ENCODE measurements at places on chromosomes 1 and 21.

- no peak for DNase-seq
These were observed 428.0 kb upstream of the CAMK1G start for GRCh38 chr1:209155546-209155945.

DNA sequence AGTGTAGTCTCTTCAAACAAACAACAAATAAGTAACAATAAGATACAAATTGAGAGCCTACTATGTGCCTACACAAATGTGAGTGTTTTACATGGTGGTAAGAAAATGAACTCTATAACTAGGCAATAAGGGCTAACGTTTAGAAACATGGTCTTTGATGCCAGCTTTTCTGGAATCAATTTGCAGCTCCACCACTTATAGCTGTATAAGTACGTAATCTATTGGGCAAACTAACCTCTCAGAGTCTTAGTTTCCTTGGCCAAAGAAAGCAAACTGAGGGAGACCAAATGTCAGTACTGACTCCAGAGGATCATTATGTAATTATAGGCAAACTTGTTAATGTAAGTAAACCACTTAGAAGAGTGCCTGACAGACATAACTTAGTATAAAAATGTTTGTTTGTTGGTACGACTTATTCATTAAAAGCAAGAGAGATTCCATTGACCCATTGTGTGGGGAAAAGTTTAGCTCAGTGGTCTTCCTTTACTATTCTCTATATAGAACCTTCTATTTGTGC is 59.7 kb downstream of the LBR start:
- no peak for DNase-seq

- no peak for DNase-seq
These were observed 54.6 kb downstream of the CASQ2 start for GRCh38 chr1:115713906-115714305.

GRCh38 chr1:2279210-2279639 is 51.1 kb downstream of the SKI start:
- peak; percentile 99 for DNase-seq

DNA sequence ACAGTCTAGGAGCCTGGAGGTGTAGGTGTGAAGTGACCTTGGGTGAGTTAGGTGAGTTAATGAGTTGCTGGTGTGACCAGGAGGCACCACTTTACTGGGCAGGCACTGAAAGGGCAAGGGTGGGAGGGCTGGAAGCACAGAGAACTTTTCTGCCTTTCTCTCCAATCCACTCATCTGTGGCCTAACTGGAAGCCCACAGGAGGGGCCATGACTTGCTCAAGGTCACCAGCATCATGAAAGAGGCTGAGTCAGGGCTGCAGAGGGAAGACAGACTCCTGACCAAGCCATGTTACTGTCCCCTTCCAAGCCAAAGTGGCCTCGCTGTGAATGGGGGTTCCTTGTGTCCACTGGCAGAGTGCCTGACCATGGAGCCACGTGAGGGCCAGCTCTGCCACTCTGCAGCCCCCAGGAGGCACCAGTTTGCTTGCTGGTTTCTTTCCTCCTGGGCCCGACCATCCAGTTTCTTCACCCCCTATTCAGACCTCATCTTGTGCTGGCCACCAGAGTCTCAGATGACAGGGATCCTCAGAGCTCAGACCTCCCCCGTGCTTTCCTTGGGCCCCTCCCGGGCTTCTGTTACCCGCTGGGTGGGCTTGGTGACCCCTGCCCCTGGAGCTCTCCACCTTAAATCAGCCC is 4.3 kb upstream of the BSND start:
- no peak for DNase-seq

DNA sequence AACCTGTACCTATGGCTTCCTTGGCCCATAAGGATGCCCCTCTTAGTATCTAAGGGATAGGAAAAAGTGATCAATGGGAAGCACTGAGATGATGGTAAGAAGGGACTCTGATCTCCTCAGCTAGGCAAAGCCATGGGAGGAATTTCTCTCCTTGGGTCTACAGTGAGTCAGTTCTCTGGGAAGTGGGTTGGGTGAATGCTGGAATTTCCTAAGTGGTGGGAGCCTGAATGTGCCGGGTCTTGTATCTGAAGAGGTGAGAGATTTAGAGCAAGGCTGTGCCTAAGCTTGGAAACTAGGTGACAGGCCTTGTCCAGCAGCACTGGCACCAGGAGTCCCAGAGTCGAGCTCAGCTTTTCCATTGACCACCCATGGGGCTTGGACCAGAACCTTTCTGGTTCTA is 96.3 kb upstream of the SLC2A1 start:
- DNase-seq: peak; percentile 70

- DNase-seq: no peak
These were observed 73.1 kb upstream of the LPGAT1 start for GRCh38 chr1:211903490-211904245.

DNA sequence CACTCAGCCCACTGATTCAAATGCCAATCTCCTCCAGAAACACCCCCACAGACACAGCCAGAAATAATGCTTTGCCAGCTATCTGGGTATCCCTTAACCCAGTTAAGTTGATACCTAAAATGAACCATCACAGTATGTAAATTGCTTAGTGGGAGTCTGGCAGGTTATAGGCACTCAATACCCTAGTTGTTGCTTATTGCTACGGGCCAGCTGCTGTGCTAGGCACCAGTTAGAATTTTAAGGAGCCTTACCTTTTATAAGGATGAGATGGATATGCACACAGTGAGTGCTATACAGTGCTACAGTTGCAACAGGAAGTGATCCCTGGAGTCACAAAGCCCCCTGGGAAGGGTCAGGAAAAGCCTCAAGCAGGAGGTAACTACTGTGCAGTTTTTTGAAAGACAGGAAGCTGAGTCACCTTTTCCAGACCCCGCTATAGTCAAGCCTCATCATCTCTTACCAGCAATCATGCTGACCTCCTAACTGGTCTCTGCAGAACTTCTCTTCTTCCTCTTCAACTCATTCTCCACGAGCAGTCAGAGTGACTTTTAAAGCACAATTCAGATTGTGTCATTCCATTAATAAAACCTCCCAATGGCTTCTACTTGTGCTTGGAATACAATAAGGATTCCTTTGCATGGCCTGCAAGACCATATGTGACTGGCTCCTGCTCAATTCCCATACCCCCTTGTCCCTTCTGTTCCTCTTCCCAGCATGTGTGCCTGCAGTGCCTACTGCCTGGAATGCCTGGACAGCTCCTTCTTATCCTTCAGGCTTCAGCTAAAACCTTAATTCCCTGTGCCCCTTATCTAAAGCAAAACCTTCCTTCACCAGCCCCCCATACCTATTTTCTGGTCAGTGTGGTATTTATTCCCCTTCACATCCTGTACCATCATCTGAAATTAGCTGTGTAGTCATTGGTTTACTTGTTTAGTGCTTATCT is 10.4 kb upstream of the TLR5 start:
- peak; percentile 44 for DNase-seq

GRCh38 chr1:150464422-150464826 is 22.8 kb upstream of the TARS2 start:
- peak; percentile 51 for DNase-seq

DNA sequence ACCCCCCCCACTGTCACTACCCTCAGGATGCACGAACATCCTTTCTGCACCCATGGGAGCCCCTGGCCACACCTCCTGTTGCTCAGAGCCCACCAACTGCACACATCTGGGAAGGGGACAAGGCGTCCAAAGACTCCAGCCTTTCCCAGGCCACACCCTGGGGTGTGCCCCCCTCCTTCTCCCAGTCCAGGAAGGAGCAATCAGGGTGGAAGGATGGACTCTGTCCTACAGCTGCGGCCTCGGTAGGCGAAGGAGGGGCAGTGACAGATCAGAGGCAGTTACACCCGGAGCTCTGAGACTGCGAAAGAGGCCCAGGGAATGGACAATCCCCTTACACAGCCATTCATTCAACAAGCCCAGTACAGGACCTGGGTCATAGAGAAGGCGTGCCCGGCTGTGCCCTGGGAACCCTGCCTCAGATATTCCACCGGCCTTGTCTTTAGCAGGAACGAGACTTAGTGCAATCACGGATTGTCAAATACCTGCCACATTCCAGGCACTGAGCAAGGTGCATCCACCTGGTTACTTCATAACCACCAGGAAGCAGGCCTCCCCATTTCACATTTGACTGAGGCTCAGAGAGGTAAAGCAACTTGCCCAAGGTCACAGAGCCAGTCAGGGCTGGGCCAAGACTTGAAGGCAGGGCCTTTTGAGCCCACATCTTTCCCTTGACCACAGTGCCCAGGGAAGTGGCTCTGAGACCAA is 9.4 kb downstream of the HSPG2 start:
- peak; percentile 66 for DNase-seq

- no peak for DNase-seq
These were observed 7.6 kb upstream of the XKR8 start for GRCh38 chr1:27952147-27952546.

- DNase-seq: no peak
These were observed 70.4 kb downstream of the SPSB1 start for GRCh38 chr1:9363061-9363471.

- peak; percentile 59 for DNase-seq
These were observed 167.3 kb downstream of the PDE4B start for GRCh38 chr1:65959896-65960567.

DNA sequence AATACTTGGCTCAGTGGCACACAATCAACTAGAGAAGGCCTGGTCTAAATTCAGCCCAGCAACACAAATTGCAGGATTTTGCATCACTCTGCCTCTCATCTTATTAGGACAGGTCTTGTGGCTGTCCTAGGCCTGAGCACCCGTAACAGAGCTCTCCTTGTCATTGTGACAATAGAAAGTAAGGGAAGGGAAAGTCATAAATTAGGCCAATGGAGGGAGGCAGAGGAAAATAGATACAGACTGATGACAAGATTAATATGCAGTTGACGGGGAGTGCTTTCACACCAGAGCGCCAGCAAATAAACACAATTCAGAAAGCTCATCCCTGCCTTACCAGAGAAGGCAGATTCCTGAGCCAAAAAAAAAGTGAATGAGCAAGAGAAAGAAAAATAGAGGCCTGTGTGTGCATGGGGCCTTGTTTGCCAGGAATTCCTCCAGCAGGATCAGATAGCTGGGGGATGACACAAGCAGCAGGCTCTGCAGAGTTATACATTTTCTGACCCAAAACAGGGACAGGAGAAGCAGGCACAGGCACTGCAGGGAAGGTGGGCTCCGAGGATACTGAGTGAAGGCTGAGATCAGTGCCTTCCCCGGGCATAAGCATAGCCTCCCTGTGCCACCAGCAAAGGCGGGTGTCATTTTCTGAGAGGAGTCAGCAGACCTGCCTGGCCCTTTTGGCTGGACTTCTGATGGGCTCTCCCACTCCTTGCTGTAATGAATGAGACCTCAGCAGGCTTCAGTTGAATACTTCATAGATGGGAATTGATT is 110.0 kb upstream of the SPAG17 start:
- DNase-seq: peak; percentile 83

- peak; percentile 75 for DNase-seq
These were observed 7.4 kb upstream of the PPP1R15B start for GRCh38 chr1:204419064-204419403.

DNA sequence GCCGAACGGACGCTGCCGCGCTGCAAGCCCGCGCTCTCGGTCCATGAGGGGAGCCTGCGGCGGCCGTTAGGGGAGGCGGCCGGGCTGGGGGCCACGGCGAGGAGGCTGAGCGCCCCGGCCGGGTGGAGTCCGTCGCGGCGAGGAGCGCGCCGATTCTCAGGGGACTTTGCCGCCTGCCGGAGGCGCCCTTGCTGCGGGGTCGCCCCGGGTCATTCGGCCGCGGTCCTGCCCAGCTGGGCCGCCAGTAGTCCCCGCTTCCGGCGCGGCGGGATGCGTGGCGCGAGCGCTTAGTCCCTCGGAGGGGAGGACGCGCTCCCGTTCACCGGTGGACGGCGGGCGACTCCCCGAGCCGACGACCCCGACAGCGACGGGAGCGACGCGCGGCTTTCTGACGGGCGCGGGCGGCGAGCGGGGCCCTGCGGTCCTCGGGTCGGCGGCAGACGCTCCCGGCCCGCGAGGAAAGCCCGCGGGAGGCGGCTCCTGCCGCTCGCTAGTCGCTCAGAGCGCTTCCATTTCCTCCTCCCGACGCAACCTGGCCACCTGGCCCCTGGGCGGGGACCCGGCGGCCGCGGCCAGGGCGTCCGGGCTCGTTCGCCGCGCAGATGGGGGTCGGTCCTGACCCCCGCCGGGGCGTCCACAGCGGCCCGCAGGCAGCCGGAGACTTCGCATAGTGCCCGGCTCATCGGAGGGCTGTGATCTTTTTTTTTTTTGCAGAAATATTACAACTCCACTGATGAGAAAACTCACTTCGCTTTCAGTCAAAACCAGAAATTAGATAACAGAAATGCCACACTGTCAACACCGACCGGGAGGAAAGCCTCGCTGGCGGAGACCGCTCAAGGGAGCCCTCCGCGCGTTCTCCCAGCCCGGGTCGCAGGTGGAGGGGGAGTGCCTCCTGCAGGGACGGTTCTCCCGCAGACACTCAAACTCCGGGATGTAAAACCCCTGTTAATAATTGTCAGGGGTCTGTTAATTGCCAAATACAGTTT is 641 bp upstream of the ZBTB21 start:
- peak; percentile 14 for DNase-seq

DNA sequence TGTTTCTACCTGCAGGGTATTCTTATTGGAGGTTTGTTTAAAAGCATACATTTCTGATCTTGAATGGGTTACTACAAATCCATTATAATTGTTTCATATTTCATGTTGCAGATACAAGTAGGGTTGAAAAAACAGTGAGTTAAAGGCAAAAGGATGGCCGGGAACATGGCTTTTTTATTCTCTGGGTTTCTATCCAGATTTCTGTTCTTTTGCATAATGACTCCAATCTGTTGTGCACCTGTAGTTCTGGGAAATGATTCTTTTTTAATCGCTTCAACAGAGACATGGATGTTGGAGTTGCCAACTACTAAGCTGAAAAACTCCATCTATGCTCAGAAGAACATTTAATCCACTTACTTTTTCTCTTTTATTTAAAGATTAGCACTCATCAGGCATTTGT is 2.7 kb upstream of the ADAMTS1 start:
- no peak for DNase-seq

DNA sequence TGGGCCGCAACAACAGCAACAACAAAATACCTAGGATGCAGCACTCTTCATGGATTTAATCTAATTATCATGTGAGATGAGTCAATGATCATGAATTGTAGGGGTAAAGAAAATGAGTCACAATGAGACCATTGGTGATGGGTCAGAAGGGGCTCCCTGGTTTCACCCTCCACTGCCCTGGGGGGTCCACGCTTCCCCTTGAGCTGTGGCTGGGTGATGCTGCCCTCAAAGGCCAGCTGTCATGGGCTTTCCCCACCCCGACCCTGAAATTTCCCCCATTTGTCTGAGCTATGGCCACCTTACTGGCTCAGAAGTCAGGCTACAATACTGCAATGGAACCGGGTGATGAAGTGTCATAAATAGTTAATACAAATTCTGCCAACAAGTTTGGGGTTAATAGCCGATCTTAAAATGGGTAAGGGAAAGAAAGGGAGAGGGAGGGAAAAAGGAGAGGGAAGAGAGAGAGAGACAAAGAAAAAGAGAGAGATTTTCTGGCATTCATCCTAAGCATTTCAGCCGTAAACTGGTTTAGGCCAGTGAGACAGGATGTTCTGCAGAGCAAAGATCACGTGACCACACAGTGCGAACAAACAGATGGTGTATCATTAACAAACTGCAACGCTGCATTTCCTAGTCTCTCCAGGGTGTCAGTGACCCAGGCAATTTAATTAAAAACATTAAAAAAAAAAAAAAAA is 143.4 kb upstream of the ERRFI1 start:
- DNase-seq: peak; percentile 88

- DNase-seq: no peak
These were observed 164.7 kb downstream of the NRIP1 start for GRCh38 chr21:14900058-14900457.

GRCh38 chr1:3244927-3245315 is 175.9 kb downstream of the PRDM16 start:
- peak; percentile 33 for DNase-seq

GRCh38 chr1:5905436-5905835 is 86.8 kb downstream of the NPHP4 start:
- no peak for DNase-seq
